ENCODE measurements at places on chromosomes 16 and 17.

DNA sequence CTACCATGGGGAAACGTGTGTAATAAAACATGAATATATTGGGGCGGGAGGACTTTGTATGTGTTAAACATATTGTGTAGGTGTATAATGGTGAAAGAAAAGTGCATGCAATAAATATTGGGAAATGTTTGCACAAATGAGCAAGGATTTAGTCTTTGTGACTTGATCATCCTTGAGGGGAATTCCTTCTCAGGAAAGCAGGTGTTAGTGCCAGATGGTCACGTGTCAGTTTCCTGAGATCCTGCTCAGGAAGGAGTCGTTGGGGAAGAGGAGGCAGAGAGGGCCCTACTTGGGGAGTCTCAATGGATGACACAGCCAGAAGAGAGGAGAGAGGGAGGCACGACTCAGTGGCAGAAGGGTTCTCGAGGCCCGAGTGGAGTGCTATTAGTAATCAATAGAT lies 53.2 kb downstream of the MSI2 start:
- no peak for DNase-seq

DNA sequence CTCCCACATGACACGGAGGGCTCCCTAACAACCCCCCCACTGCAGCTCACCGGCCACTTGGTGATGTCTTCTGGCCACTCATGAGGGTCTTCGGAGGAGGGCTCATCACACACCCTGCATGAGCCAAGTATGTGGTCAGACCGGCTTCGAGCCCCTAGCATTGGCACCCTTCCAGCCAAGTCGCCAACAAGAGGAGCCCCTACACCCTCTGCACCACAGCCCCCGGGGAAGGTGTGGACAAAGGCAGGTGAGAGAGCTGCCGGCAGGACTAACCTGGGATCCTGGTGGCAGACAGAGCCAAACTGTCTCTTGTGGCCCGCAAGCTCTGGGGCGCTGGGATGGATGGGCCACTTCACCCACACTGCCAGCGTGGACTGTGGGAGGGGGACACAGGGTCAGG lies 6.5 kb downstream of the SNRNP25 start:
- DNase-seq = no peak

DNA sequence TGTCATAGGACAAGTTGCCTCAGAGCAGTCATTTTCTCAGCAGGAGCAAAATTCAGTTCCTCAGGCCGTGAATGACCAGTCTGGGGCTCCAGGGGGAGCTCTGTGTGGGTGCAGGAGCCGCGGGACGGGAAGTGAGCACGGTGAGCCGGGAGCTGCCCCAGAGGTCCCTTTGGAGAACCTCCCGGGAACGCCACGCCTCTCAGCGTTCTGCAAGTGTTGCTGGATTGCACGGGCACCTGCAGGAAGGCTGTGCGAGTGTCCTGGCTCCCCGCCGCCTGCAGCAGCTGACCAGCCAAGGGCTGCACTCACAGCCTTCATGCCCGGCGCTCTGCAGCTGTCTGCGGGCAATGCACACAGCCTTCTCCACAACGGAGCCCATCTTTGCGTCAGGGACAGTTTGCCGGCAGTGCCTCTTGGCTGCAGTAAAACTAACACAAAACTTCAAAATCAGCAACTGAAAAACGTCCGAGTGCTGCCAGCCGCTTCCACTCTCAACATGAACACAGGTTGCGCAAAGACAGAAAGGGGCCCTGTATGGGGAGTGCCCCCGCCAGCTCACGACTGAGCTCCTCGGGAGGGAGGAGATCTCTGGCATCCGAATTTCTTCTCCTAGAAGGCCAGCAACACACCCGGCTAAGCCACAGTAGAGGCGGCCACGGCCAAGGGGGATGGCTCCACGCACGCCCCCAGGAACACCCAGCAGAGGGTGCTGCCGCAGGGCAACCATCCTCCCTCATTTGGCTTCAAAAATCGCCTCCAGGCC lies 16.0 kb downstream of the NDUFAF8 start:
- DNase-seq = peak; percentile 47

DNA sequence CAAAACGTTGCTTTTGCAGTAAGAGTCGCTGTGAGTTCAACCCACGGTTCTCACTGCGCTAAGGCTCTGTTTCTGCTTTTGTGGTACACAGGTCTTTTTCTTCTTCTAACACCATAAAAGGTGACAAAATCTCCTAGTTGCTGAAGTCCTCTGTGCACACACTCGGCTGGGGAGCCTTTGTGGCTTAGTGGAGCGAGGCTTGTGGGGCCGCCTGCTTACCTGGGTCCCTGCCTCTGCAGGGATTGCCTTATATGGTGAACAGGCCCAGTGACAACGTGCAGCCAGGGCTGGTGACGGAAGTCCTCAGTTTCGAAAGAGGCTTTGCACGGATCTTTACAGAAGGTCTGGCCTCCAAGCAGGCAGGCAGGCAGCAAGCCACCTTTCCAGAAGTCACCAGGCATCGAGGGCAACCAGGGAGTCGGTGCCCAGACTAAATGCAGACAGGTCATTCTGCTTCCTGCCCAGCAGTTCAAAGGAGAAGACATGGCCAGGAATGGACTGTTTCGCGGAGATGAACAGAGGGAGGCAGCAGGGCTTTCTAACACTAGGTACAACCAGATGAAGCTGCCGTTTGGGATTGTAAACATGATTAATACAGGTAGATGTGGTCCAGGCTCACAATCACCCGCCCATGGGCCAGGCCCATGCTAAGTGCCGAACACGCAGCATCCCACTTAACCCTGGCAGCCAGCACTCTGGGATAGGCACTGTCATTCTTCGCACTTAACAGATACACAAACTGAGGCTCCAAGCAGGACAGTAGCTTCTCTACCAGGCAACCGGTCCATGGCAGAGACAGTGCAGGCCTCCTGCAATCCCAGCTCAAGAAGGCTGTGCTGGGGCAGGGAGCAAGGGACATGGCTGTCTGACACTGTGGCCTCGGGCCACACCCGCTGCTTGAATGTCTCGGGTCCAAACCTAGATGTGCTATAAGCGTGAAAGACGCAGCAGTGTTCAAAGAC lies 10.7 kb upstream of the MEAK7 start:
- DNase-seq = peak; percentile 48

GRCh38 chr16:47392081-47392480 lies 68.8 kb downstream of the ITFG1 start:
- DNase-seq = peak; percentile 89

DNA sequence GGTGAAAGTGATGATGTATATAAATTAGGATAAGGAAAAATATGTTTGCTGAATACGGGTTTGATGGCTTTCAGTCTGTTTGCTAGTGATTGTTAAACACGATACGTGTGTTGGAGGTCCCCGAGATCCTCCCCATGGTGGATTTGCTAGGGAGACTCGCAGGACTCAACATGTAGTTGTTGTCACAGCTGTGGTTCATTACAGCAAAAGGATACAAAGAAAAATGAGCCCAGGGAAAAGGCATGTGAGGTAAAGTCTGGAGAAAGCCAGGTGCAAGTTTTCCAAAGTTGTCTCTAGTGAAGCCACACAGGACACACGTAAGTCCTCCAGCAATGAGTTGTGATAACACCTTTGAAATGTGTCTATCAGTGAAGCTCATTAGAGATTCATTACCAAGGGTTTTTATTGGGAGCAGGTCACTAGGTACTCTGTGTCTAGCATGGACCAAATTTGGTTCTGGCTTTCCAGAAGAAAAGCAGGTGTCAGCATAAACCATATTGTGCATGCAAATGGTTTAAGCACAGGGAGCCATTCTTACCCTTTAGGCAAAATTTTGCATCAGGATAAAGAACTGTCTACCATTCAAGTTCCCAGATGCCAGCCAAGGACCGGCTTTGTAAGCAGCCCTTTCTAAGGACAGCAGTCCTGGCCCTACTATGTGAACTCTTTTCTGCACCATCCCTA lies 215.2 kb upstream of the WSCD1 start:
- no peak for DNase-seq

DNA sequence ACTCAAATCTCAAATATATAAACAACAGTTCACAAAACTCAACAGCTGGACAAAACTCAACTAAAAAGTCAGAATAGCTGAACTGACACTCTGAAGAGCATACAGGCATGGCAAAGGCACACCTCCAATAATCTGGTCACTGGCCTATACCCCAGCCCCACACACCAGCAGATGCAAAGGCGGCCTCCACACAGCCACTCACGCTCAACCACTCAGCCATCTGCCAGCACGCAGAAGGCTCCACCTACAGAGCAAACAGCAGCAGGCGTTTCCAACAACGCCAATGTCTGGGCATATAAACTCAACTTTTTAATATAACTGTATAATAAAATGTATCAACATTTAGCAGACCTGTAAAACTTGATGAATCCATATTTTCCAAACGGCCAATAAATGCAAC lies 17.2 kb downstream of the USP7 start:
- no peak for DNase-seq

GRCh38 chr16:83720981-83721380 lies 86.8 kb upstream of the HSBP1 start:
- DNase-seq = no peak

DNA sequence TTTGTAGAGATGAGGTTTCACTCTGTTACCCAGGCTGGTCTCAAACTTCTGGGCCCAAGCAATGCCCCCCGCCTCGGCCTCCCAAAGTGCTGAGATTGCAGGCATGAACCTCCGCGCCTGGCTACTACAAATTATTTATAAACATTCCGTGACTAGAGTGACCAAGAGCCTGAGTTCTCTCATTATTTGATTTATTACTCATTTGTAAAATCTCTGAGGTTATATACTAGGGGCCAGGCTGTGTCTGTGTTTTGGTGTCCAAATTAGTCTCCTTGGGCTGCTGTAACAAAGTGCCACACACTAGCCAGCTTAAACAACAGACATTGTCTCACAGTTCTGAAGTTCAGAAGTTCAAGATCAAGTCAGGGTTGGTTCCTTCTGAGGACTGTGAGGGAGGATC lies 70.8 kb upstream of the ELAC2 start:
- DNase-seq = no peak

DNA sequence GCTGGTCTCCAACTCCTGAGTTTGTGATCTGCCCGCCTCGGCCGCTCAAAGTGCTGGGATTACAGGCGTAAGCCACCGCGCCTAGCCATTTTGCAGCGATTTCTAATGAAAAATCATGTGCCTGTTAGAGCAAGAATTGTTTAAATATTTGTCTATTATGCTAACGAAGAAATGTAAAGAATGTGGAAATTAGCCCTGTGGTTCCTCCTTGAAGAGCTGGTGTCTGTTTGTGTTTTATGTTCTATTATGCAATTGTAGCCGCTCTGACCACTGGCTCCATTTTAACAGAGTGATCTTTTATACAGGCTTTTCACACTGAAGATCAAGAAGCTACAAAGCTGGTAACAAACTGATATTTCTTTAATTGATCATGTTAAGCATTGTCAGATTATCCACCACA lies 217.3 kb downstream of the USP22 start:
- peak; percentile 30 for DNase-seq

DNA sequence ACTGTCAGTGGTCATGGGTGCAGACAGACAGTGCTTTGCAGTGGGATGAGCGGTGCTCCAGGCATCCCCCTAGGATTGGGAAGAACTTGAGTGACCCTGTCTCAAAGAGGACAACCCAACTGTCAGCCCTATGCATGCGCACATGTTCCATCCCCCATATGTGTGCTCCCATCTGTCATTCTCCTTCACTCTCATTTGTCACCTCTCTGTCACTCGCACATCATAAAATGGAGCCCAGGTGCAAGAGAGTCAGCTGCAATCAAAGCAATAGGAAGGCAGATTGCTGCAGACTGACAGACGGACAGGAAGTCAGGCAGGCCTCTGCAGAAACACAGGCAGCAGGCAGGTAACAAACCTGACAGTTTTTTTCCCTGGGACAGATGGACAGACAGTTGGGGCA lies 101.8 kb upstream of the CCL1 start:
- DNase-seq = no peak

DNA sequence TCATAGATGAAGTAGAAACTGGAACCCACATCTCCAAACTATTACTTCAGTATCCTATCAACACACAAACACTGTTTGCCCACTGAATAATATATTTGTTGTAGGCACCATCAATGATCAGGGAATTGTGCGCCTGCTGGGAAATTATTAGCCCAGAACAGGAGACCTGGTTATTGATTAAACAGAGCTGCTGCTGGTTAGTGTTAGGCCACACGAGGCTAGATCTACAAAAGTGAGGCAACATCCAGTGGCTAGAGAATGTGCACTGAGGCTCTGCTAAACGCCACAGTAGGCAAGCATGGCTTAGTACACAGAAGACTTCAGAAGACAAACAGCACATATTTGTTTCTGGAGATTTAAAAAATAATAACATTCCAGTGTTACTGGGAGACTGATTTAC lies 11.0 kb downstream of the ABHD15 start:
- no peak for DNase-seq

GRCh38 chr17:34173241-34173640 lies 81.8 kb upstream of the CCL2 start:
- peak; percentile 40 for DNase-seq

- no peak for DNase-seq
Observed at GRCh38 chr17:2898255-2898926, 102.2 kb downstream of the RAP1GAP2 start.

DNA sequence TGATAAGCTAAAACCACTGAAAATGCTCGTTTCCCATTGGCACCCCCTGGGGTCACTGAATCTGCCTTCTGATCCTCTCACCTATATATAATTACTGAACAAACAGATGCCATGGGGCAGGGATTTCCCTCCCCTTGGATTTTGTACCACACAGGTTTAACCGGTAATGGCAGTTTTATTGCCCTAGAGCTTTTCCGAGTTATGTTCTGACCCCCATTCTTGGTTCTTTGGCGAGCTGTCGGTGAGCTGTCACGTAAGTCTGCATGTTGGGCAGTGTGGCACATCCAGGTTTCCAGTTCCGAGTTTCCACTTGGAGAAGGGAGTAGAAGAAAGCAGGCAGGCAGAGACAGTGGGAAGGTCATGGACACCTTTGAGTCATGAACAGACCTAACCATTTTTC lies 7.1 kb downstream of the TMEM97 start:
- no peak for DNase-seq

DNA sequence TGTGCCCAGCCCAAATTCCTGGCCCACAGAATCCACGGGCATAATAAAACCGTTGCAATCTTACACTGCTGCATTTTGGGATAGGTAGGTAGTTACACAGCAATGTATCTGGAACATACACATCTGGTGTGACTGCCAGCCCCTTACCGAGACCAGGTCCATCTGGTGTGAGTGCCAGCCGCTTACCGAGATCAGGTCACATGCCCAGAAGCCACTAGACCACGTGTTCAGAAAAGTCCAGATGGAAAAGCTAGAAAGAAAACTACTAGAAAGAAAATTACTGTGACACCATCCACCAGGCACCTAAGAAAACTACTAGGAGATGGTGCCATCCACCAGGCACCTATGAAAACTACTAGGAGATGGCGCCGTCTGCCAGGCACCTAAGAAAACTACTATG lies 19.4 kb downstream of the PIK3R5 start:
- no peak for DNase-seq

GRCh38 chr17:12256380-12256995 lies 235.8 kb downstream of the MAP2K4 start:
- peak; percentile 70 for DNase-seq

GRCh38 chr17:1322480-1322879 lies 43.0 kb downstream of the TRARG1 start:
- no peak for DNase-seq

Data from hematopoietic multipotent progenitor cell treated with erythropoietin and hydrocortisone succinate and interleukin-3 and kit ligand, for 4 days (in vitro differentiated cells).